Ecto neural progenitor cell (in vitro differentiated cells): ENCODE measurements at places on chromosomes 6 and 20.

DNA sequence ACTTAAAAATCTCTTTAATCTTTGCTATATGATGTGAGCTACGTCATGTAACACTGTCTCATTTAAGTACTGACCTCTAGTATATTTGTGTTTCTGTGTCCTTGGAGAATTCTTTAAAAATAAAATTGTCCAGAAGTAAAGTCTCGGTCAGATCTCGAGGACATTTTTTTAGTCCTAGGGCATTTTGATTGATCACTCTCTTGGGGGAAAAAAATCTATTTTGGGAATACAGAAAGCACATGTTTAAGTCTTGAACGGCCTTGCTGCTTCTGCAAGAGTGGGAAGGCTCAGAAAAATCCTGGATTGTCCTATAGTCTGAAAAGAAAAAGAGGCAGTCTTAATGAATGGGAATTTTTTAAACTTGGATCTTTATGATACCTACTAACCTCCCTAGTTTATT, 234.3 kb downstream of the UTRN start:
- DNase-seq, result no peak

DNA sequence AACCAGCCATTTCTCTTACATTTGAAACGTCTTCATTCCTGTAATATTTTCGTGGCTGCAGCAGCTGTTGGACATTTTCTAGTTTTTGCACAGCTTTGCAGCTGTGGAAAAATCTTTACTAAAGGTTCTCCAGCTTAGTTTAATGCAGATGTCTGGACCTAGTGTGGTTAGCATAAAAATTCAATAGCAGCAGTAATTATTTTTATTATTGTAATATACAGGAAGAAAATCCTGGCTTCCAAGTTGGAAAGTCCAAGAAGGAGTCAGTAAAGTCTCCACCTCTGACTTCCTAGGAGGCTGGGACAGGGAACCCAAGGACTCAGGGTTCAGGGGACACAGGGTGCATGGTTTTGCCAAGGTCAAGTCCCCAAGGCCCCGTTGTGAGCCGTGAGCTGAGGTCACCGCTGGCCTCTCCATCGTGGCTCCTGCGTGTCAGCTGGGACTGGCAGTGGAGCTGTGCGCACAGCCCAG, 230.6 kb downstream of the FNDC1 start:
- no peak for DNase-seq

GRCh38 chr6:43185391-43185985, 3.5 kb downstream of the CUL9 start:
- no peak for DNase-seq

- no peak for DNase-seq
These were observed 83.4 kb upstream of the FABP7 start for GRCh38 chr6:122696079-122696478.

DNA sequence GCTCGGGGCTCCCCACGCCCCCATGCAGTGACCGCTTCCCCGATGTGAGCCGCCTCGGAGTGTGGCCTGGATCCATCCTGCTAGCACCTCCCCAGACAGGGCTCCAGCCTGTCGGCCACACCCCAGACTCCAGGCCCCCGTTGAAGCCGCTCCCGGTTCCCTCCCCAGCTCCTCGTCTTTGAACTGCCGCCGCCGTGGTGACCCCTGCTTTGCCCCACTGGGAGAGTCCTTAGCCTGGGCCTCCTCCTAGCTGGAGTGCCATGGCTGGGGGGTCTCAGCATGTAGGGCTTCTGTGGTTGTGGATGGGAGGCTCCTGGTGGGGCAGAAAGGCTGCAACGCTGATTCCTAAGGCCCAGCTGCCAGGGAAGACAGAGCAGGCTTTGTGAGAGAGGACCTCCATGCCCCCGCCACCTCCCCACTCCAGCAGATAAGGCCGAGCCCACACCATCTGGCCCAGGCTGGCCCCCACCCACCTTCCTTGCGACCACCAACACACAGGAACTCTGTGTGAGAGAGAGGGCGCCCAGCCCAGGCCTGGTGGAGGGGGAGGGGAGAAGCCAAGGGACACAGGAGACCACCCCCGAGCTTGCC, 11.4 kb downstream of the FOXS1 start:
- peak; percentile 60 for DNase-seq

- DNase-seq, result no peak
These were observed 369.0 kb downstream of the ARHGAP18 start for GRCh38 chr6:129340983-129341382.

GRCh38 chr6:1022719-1023118, 289.2 kb upstream of the FOXQ1 start:
- no peak for DNase-seq

DNA sequence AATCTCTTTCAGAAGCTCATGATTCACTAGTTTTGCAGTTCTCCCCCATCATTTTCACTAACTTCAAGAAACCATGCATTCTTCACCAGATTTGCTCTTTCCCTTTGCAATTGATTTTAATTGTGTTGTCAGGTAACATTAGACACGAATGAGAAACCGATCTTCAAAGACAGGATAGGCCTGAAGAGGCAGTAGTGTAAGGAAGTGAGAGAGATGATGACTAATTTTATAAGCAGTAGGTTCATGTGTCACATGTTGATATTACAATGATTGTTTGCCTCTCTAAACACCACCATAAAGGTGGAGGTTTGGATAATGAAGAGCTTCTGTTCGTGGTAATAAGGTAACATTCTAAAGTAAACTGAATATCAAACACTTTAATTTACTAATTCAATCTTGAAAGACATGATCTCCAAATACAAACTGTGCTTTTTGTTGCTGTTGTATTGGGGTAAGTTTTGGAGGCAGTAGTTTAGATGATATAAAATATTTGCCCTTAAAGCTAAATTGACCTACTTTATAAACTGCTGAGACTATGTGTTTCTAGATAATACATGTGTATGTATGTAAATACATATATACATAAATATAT, 207.2 kb downstream of the PHACTR1 start:
- no peak for DNase-seq

- no peak for DNase-seq
These were observed 690.9 kb upstream of the NRSN1 start for GRCh38 chr6:23435126-23435525.

- no peak for DNase-seq
These were observed 83.3 kb downstream of the RCAN2 start for GRCh38 chr6:46407776-46408530.

DNA sequence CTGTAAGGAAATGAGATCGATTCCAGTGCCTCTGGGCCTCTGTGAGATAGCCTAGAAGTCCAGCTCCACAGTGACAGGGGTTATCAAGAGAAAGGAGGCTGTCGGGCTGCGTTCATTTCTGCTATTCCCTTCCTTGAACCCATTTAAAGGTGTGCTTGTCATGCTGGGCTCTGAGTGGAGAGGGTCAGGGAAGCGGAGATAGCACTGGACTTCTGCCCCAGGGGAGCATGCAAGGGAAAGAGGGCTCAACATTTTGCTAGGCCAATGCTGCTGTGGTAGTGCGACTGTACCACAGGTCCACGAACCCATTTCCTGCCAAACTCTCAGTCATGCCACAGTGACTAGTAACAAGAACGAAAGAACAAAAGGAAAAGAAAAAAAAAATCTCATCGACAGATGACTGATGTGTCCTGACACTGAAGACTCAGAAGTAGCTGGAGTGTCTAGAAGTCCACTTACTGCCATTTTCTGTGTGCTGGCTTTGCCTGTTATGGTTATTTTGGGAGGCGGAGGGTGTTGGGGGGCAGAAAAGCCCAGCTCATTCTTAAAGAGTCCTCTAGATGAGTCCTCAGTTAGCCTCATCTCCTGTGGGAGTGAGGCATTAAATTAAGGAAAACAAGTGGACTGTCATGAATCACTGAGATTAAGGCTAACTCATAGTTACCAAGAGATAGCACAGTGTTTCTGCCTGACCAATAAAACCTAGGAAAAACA, 8.1 kb downstream of the NEDD9 start:
- no peak for DNase-seq

GRCh38 chr20:40532103-40532502, 156.9 kb downstream of the MAFB start:
- DNase-seq, result no peak

- no peak for DNase-seq
These were observed 272.1 kb upstream of the TAB2 start for GRCh38 chr6:149045404-149045803.

- no peak for DNase-seq
These were observed 269.0 kb upstream of the ECI2 start for GRCh38 chr6:4404415-4404814.

DNA sequence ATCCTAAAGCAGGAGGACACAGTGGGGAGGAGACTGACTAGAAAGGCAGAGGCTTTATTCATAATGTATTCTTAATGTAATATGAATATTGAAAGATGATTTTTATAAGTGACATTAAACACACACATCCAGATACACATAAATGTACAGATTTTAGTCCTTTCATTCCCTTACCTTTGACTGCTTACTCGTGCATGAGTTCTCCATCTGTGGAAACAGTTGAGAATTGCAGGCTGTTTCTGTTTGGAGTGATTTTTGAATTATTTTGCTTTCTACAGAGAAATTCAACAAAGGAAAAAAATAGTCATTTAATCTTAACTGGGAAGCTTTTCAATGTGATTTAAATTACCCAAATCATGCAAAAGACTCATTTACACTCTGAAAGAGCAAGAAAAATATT, 136.5 kb downstream of the RIMS1 start:
- no peak for DNase-seq

GRCh38 chr6:37531437-37532036, 31.8 kb upstream of the CCDC167 start:
- no peak for DNase-seq

- DNase-seq, result no peak
These were observed 39.2 kb upstream of the CENPW start for GRCh38 chr6:126300735-126301134.

DNA sequence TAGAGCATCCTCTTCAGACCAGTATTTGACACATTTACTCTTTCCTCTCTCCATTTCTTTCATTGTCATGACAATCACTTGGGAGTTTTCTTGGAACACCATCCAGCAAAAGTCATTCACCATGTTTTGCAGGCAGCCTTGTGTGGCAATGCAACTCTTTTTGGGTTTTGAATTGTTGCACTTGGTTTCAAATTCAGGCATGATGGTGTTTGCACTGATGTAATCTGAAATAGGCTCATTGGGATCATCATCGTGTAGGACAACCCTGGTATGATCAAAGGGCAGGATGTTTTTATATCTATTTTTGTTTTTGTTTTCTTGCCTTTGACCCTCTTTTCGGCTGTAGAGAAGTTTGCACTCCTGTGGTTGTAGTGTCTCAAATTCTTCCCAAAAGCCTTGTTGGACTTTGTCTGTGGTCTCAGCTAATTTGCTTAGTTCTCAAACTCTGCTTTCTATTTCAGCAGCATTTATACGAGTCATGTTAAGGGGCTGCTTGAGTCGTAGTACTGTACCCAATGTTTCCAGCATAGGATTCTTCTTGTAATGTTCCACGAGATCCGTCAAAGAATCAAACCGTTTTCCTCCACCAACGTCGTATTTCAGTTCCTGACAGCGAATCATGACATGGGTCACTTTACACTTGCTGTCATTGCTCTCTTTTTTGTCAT, 160.8 kb upstream of the TNFAIP3 start:
- DNase-seq, result no peak

DNA sequence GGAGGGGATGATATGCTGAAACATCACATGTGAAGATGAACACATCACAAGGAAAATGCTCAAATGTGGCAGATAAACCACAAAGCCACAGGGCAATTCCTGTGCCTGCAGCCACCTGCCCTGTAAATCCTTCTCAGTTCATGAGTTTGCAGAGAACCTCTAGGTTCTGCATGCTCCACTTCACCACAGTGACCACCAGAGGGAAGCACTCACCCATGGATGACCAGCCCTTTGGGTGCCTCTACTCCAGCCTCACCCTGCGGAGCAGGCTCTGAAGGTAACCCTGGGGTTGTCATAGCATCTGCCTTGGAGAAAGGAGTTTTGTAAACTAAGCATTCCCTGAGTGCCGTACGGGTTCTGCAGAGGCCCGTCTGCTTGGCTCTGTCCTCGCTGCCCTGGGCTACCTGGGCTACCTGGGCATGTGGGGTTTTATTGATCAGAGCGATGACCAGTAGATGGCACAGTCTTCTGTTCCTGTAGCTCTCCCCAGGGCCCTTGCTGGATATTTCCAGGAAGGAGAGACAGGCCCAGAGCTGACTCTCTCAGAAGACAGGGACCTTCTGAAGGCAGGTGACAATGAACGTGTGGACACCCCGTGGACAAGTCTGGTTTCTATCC, 31.7 kb upstream of the CST1 start:
- peak; percentile 58 for DNase-seq

DNA sequence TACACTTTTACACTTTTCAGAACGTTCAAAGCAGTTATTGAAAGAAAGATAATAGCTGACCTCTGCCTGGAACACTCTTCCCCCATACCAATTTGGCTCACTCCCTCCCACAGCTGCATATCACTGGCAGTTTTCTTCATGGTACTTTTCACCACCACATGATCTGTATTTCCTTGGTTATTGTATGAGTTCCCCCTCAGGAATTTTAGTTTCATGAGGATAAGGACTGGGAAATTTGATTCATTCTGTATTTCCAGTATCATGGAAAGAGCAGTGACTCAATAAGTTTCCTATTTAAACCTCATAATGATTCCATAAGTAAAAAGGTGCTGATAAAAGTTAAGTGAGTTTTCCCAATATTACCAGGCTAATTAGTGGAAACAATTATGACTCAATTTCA, 16.0 kb downstream of the HTR1B start:
- no peak for DNase-seq

- no peak for DNase-seq
These were observed 268.4 kb upstream of the PRND start for GRCh38 chr20:4453359-4453758.

- DNase-seq, result peak; percentile 66
These were observed 57.2 kb upstream of the ARID1B start for GRCh38 chr6:156719720-156720563.

GRCh38 chr20:52494244-52494643, 302.7 kb upstream of the ZFP64 start:
- DNase-seq, result no peak
